ENCODE measurements at places on chromosomes 4 and X.

DNA sequence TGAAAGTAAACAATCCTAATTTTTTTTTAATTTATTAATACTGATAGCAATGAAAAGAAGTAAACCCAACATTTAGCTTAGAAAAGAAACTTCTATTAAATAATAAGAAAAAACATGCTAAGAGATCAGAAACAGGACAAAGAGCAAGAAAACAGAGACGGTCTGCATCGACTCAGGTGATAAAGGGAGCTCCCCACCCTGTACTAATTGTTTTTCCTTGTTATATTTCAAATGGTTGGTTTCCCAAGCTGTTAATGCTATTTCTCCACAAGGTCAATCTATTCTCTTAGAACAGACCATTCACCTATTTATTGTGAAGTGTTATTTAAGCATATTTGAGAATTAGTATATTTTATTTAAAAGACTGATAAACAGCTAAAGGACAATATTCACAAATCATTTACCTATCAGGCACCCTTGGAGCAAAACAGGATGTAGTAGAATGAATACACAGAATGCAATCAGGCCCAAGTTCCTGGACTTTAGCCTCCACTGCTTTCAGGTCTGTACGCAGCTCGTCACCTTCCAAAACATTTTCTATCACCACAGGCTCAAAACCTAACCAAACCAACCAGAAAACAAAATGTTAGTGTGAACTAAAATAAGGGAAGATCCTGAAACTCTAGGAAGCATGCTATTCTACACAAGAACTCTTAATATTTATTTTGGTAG, 5.5 kb downstream of the SEPSECS start:
- no peak for DNase-seq

GRCh38 chr4:107034996-107035818, 906 bp downstream of the DKK2 start:
- no peak for DNase-seq

- DNase-seq: peak; percentile 46
Measured at GRCh38 chrX:154436374-154436982, 476 bp upstream of the GDI1 start.

GRCh38 chrX:153803211-153804099, 9.0 kb downstream of the SSR4 start:
- DNase-seq: no peak

GRCh38 chr4:172675232-172675631, 493.4 kb upstream of the GALNT7 start:
- DNase-seq: no peak

- no peak for DNase-seq
Measured at GRCh38 chrX:38216642-38217041, 4.0 kb downstream of the SRPX start.

GRCh38 chr4:133147921-133148689, 989 bp upstream of the PCDH10 start:
- DNase-seq: no peak

DNA sequence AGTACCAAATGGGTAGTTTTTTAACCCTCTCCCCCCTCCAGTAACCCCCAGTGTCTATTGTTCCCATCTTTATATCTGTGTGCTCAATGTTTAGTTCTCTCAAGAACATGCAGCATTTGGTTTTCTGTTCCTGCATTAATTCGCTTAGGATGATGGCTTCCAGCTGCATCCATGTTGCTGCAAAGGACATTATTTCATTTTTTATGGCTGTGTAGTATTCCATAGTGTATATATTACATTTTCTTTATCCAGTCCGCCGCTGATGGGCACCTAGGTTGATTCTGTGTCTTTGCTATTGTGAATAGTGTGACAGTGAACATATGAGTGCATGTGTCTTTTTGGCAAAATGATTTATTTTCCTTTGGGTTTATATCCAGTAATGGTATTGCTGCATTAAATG, 31.9 kb upstream of the CLTRN start:
- no peak for DNase-seq

DNA sequence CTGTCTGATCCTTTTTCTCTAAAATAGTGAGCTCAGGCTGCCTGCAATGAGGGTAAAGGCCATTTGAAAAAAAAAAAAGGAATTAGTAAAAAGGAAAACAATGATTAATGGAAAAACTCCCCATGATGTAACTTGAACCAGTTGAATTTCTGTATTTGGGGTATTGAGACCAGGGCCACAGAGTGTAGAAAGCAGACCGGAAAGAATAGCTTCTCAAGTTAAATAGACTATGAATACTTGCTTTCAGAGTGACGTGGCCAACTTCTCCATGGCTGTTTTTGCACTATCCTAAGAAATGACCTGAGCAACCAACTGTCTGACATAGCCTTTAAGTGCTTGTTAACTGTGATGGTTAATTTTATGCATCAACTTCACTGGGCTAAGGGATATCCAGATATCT, 222.1 kb upstream of the INTU start:
- DNase-seq: no peak

DNA sequence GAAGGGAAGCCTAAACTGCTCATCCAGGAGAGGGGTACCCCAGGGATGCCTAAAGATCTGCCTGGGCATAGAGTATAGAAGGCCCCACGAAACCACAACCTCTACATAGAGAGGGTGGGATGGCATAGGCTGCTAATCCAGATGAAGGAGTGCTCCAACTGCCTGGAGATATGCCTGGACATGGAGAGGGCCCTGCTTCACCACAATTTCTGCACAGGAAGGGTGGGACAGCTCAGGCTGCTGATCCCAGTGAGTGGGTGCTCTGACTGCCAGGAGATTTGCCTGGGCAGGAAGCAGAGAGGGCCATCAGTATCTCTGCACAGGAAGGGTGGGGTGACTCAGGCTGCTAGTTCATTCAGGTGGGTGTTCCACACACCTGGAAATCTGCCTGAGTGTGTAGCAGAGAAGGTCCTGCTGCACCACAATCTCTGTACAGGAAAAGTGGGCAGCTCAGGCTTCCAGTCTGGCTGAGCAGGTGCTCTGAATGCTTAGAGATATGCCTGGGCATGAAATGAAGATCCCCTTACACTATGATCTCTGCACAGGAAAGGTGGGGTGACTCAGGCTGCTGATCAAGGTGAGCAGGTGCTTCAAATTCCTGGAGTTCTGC, 61.1 kb downstream of the ZNF518B start:
- DNase-seq: no peak

GRCh38 chr4:106358899-106359298, 9.7 kb downstream of the GIMD1 start:
- DNase-seq: no peak

DNA sequence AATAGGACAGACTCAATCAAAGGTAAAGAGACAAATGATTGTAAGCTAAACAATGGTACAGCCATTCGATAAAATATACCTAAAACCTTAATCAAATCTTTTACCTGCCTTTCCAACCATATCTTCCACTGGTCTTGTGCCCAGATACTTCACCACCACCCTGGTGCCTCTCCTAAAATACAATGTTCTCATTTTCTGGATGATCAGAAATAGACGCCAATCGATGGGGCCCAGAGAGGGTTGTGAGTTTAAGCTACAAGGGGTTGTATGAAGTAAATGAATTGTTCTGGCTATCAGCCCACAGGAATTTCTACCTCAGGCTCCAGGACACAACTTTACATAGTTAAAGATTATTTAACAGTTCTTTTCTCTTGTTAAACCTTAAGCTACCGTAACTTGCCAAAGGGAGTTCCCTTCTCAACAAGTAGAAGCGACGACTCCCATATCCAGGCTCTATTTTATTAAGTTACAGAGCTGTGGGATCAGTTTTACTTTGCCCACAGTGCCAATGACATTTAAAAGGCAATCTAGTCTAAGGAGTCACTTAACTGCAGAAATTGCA, 99.1 kb downstream of the CHRNA9 start:
- no peak for DNase-seq

GRCh38 chrX:20173856-20174255, 32.2 kb upstream of the EIF1AX start:
- no peak for DNase-seq

DNA sequence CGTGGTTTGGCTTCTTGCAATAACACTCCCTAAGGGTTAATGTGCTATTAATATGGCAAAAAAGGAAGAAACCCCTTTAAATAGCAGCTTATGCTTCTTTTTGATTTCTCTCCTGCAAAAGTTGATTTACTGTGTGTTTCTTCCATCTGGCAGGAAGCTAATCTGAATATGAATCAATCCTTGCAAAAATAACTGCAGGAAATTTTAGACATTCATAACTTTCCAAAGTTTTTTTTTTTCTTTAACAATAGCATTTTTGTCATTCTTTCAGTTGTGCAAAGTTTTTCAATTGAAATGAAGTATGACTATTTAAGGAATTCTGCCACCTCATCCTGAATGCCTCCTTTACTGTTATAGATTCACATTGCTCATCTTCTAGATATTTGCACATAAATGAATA, 115.6 kb downstream of the SPANXA1 start:
- DNase-seq: no peak

- no peak for DNase-seq
Measured at GRCh38 chr4:54058171-54058570, 6.2 kb downstream of the CHIC2 start.

GRCh38 chrX:104469771-104470170, 96.2 kb upstream of the IL1RAPL2 start:
- DNase-seq: no peak

DNA sequence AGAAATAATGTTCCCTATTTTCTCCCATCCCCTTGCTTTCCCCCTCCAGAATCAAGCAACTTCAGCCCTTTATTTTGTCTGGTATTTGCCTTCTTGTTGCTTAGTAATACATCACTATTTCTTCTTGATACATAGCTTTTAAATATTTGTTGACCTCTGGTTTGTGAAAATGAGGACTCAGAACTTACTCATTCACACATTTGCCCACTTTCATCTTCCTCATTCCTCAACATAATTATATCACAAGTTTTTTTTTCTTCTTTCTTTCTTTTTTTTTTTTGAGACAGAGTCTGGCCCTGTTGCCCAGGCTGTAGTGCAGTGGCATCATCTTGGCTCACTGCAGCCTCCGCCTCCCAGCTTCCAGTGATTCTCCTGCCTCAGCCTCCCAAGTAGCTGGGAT, 28.9 kb upstream of the NDUFC1 start:
- DNase-seq: peak; percentile 55

GRCh38 chrX:21838937-21839333, 482 bp upstream of the MBTPS2 start:
- no peak for DNase-seq

- DNase-seq: peak; percentile 63
Measured at GRCh38 chr4:69823481-69824186, 36.3 kb downstream of the SULT1E1 start.

DNA sequence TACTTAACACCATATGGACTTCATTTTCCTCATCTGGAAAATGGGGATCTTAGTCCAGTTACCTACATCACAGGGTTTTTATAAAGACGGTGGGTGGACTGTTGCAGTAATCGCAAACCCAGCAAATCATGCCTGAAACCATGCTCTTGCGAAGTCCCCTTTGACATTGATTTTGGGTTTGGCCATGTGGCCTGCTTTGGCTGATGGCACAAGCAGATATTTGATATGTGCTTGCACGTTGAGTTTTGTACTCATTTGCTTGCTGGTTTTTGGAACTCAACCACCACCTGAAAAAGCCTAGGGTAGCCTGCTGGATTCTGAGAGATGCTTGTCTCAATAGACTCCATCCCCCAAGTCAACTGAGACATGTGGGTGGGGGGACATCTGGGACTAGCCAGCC, 14.4 kb upstream of the KLHL2 start:
- DNase-seq: no peak

DNA sequence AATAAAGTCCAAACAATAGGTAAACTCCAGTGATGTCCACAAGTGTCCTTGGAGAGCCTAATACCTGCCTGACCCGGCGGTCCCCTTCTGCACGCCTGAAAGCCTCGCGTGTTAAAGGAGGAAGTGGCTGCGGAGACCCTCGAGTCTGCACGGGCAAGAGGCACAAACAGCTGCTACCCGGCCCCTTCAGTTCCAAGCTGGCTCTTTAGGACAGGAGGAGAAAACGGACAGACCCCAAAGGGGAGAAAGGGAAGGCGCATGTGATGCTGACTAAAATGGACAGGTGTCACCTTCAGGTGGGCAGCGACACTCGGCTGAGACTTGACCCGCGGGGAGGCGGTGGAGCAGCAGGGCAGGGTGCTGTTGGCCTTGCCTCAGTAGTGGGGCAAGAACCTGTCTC, 102.7 kb upstream of the TENM3 start:
- DNase-seq: no peak

DNA sequence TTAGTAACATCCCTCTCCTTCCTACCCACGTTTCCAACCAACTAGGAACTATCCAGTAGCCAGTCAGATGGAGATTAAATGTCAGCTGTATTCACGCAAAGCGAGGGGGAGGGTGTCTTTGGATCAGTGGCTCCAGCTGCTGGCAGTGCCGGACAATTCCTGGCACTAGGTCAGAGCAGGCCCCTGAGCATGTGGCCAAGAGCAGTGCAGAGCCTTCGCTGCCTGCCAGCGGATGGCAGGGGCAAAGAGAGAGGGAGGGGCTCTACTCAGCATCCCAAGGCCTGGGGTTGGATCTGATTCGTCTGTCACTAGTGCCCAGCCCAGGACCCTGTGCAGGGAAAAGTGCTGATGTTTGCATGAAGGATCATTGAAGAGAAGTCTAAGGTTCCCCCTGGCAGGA, 28.7 kb upstream of the JAKMIP1 start:
- DNase-seq: no peak

GRCh38 chrX:116239944-116240840, 69.6 kb downstream of the AGTR2 start:
- no peak for DNase-seq

DNA sequence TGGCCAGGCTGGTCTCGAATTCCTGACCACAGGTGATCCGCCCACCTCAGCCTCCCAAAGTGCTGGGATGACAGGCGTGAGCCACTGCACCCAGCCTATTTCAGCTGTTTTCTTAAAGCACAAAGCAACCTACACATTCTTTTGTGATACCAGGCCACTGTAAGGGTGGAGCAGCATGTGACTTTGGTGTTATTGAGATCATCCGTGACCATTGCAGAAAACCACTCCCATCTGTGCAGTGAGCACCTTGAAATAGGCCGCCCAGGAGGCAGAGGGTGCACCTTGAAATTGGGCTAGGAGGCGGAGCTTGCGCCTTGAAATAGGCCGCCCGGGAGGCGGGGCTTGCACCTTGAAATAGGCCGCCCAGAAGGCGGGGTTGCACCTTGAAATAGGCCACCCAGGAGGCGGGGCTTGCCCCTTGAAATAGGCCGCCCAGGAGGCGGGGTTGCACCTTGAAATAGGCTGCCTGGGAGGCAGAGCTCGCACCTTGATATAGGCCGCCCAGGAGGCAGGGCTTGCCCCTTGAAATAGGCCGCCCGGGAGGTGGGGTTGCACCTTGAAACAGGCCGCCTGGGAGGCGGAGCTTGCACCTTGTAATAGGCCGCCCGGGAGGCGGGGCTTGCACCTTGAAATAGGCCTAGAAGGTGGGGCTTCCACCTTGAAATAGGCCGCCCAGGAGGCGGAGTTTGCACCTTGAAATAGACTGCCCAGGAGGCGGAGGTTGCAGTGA, 9.0 kb upstream of the SLC25A6 start:
- DNase-seq: no peak

GRCh38 chrX:18210470-18210869, 10.2 kb downstream of the BEND2 start:
- DNase-seq: no peak

GRCh38 chr4:42633605-42634388, 23.1 kb downstream of the ATP8A1 start:
- no peak for DNase-seq

Data from suppressor macrophage (primary cell).